ENCODE measurements at places on chromosomes 3 and 15.

GRCh38 chr15:31263751-31264558 is 62.7 kb upstream of the KLF13 start:
- peak; percentile 65 for DNase-seq

DNA sequence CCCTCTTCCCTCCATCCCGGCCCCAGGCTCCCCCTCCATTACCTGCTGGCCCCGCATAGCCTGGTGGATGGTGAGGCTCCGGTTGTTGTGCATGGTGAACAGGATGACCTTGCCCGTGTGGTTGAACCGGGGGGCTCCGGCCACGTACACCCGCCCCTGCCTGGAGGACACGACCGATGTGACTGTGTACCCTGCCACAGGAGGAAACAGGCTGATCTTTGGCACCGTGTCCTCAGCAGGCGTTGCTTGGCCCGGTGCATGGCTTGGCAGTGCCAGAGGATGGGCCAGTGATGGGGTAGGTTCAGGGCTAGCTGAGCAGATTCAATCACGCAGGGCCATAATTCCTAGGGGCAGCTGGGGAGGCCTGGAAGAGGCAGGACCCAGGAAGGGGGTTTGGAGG is 58.1 kb downstream of the FEM1B start:
- no peak for DNase-seq

- DNase-seq, result no peak
Measured at GRCh38 chr15:101349047-101349951, 54.3 kb upstream of the SNRPA1 start.

- DNase-seq, result no peak
Measured at GRCh38 chr15:64982472-64982871, 7.2 kb downstream of the SPG21 start.

- no peak for DNase-seq
Measured at GRCh38 chr3:48473617-48473952, 27.0 kb downstream of the ATRIP start.

DNA sequence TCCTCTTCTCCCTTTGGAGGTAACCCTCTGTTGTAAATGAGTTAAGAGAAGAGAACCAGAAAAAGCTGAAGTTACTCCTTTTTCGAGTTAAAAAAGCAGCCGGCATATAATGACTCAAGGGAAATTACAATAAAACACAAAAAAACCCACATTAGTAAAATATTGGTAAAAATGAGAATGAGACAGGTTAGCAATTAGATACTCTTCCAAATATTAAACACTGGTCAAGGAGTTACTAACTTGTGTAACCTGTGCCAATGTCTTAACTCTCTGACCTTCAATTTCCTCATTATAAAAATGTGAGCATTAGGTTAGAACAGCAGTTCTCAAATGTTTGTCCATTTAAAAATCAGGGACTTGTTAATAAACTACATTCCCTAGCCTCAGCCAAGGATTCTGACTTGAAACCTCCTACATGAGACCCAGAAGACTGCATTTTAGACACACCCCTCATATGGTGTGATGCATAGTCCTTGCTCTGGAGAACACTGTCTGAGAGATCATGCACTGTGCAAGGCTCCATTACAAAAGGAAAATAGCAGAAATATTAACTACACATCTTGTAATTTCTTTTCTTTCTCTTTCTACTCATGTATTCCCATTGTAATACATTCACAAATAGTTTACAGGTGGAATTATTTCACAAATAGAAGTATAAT is 42.7 kb upstream of the TOP2B start:
- no peak for DNase-seq

DNA sequence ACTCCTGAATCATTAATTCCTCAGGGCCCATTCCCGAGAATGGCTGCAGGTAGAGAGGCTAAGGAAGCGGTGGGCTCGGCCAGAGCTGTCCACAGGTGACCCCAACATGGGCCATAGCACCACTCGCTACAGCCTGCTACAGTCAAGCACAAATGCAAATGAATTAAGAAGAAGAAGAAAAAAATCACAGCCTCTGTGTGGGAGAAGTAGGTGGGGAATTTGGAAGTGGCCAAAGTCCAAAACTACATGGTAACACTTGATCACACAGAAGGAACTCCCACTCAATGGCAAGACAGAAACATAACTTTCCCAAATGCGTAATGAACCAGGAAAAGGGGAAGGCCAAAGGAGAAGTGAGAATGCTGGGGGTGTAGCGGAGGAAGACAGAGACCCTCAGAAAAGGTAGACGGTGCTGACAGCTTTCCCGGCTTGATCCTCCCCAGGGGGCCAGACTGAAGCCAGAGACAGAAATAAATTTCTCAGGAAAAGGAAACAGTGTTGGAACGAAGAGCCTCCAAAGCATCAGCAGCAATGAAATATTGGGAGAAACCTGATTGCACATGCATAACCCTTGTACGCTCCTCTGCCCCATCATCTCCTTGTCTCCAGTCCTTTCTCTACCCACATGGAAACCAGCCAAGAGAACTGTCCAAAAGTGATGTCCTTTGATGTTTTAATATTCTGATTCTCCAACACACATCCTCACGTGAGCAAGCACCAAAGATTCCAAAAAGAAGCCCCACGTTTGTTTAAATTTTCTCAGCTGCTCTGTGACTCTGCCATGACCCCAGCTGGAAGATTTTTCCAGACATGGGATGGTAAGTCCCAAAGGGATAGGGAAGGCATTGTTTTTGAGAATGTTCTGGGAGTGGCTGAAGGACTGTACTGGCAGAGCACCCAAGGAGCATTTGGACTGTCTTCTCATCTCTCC is 107.6 kb downstream of the OXNAD1 start:
- DNase-seq, result no peak

- no peak for DNase-seq
Measured at GRCh38 chr3:24843955-24844354, 349.3 kb upstream of the THRB start.

DNA sequence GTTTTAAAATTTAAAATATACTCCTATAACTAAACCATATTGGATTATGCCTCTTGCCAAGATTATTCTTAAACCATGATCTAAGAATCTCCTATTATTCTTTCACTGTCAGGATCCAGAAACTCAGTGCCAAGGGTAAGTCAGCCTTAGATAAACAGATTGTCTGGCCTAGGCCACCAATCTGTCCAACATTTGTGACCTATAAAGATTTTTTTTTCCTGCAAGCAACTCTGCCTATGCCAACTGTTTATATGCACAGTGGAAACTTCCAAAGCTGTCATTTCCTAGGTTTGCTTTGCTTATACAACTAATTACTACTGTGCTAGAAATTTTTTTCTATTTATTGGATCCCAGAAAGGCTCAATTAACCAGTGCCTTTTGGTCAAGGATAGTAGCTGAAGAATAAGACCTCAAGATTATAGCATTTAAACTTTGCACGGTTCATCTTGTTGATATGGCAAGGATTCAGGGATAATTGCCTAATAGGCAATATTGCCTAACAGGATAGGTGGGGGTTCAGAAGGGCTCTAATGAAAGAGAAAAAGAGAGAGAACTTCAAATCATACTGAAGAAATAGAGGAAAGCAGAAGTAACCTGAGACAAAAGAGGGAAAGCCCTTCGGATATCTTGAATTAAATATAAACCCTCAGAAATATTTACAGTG is 22.8 kb downstream of the GAP43 start:
- DNase-seq, result no peak

GRCh38 chr15:39622660-39623516 is 42.0 kb downstream of the THBS1 start:
- no peak for DNase-seq

- DNase-seq, result no peak
Measured at GRCh38 chr15:85986741-85987140, 92.9 kb upstream of the AGBL1 start.

DNA sequence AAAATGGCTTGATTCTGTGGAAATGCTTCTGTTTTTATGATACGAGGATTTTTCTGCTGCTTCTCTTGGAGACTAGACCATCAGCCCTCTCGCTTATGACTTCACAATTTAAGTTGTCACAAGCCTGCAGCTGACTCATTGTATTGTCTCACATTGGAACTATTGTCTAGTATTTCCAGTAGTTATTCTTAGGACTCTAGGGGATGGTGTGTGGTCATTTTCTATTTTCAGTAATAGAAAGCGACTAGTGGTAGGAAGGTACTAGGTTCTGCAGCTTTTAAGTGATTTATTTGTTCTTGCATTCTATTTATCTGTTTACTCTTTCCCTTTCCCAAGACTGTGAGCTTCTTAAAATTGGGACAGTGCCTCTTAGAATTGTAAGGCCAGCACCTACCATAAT is 66.3 kb upstream of the CRTC3 start:
- DNase-seq, result no peak

- peak; percentile 13 for DNase-seq
Measured at GRCh38 chr15:98177966-98178592, 217.6 kb downstream of the ARRDC4 start.

DNA sequence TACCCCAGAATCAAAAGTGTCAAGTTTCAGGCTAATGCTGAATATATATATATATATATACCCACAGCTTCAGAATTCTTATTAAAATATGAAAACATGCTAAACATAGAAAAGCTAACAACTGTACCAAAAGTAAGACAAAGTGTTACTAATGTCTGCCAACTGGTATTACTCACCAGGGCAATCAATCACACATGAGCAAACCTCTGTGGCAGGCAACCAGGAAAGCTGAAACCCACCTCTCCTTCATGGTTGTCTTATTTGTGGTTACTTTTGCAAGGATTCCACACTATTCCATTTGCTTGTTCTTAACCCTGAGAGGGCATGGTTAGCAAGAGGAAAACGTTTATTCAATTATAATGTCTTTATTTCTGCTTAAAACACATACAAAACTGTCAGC is 512.3 kb upstream of the MDFIC2 start:
- no peak for DNase-seq

- DNase-seq, result no peak
Measured at GRCh38 chr3:175893566-175893965, 1034.4 kb downstream of the NAALADL2 start.

DNA sequence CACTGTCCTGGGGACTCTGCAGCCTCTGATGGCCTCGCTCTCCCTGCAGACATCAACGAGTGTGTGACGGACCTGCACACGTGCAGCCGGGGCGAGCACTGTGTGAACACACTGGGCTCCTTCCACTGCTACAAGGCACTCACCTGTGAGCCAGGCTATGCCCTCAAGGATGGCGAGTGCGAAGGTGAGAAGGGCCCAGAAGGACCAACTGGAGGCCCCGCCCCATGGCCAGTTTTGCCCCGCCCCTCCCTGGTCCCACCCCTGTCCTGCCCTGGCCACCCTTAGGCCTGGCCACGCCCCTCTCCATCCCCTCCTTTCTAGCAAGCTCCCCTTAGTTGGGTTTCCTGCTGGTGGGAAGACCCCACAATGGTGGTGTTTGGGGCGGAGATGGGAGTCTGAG is 77.5 kb downstream of the FBLN2 start:
- no peak for DNase-seq

DNA sequence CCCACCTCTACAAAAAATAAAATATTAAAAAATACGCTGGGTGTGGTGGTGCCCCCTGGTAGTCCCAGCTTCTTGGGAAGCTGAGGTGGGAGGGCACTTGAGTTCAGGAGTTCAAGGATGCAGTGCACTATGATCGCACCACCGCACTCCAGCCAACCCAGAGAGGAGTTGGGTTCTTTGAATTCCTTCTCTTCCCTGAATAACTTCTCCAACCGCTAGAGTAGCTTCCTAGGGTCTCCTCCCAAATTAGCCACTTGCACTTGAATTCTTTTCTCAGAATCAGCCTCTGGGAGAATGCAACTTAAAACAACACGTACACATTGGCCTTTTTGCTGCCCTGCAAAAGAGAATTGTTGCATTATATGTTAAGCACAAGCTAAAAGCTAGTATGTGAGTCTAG is 272.5 kb downstream of the ABHD5 start:
- no peak for DNase-seq

DNA sequence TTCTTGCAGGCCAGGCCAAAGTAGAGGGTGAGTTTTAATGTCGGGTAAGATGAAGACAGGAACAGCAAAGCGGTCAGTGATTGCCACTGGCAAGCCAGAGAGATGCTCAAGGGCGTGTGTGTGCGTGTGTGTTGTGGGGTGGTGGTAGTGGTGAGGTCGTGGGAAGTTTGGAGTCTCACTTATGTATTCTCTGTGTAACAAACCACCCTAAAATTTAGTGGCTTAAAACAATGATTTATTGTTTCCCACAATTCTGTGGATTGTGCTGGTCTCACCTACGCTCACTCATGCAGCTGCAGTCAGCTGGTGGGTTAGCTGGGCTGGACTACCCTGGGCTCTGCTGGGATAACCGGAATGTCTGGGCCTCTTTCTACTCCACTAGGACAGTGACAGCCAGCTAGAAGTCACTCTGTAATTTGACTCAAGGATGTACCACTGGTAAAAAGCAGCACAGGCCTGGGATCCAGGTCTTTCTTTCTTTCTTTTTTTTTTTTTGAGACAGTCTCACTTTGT is 50.9 kb upstream of the BHLHE40 start:
- DNase-seq, result no peak

GRCh38 chr3:192408007-192408646 is 319.2 kb downstream of the FGF12 start:
- no peak for DNase-seq

DNA sequence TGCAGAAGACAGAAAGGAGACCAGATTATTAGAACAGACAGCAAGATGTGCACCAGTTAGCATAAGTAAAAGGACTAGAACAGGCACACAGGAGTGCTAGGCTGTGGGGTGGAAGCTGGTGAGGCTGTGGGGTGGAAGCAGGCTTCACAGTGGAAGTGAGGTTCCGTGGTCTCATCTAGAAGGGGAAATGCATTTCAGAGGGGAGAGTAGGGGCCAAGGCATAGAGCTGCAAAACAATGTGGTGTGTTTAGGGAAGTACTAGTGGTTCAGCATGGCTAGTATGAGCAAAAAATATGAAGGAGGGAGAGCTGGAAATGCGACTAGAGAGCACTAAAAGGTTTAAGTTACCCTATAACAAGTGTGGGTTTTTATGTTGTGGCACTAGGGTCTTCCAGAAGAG is 6.5 kb downstream of the POPDC2 start:
- no peak for DNase-seq

DNA sequence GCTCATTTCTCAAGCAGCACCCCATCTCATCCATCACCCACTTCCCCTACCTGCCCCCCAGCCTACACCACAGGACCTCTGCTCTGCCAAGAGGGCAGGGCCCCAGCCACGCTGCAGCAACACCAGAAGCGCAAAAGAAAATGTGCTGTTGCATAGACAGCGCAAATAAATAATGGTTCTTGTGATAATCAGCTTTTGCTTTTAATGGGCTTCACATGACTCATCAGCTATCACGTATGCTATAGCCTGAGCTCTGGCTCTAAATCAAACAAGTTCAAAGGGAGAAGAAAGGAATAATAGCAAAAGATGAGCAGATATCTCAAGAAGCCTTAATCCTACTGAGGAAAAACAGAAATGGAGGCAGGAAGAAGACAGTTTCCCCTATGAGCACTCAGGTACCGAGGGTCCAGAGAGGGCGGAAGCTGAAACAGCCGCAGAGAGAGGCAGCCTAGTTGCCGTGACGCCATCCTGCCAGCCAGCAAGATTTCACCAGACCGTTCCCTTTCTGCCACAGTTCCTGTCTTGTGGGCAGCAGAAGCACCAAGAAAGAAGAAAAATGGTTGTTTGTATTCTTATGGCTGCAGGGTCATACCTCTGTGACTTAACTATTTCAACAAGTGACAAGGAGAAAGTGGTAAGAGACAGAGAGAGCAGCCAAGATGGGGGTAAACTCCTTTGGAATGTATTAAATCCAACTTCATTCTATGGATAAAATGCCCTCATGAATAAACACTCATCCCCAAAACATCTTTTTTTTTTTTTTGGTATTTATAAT is 22.0 kb downstream of the RAB27A start:
- DNase-seq, result no peak

- DNase-seq, result no peak
Measured at GRCh38 chr3:177357352-177358090, 160.2 kb upstream of the TBL1XR1 start.

GRCh38 chr15:59543721-59544547 is 67.6 kb upstream of the GCNT3 start:
- no peak for DNase-seq
